Left kidney (tissue), 8 donors: ENCODE measurements at places on chromosomes 11 and 22. TPM values are rescaled to one million over a fixed set of nuclear protein-coding genes. Genes with fewer than 3 reads are reported as not detected.

The OR52E6 gene
- not detected for polyA plus RNA-seq

The RAG2 gene
- polyA plus RNA-seq: 0.52 TPM

The ARHGAP42 gene
- polyA plus RNA-seq: 35.3 TPM

The FADS2 gene
- polyA plus RNA-seq: 105 TPM

The SLC5A12 gene
- 57.3 TPM for polyA plus RNA-seq

The ZNF280A gene
- not detected for polyA plus RNA-seq

The SMC1B gene
- polyA plus RNA-seq: 0.23 TPM

The MMP12 gene
- 4.4 TPM for polyA plus RNA-seq

The OR10G4 gene
- not detected for polyA plus RNA-seq

The TMPRSS4 gene
- 30.2 TPM for polyA plus RNA-seq

The RTCB gene
- 109 TPM for polyA plus RNA-seq

The KCNE3 gene
- polyA plus RNA-seq: 26.1 TPM

The MB gene
- polyA plus RNA-seq: not detected

The POTEH gene
- not detected for polyA plus RNA-seq

The ASRGL1 gene
- polyA plus RNA-seq: 60.7 TPM

The CNTN5 gene
- 27.1 TPM for polyA plus RNA-seq

The PKNOX2 gene
- polyA plus RNA-seq: 13.9 TPM

The OR5T2 gene
- polyA plus RNA-seq: not detected

The C22orf42 gene
- not detected for polyA plus RNA-seq

The ADSL gene
- 119 TPM for polyA plus RNA-seq

The TREH gene
- polyA plus RNA-seq: 2.0 TPM

The OR8G5 gene
- polyA plus RNA-seq: not detected

The HEPHL1 gene
- polyA plus RNA-seq: 0.33 TPM

The PACSIN2 gene
- 65.3 TPM for polyA plus RNA-seq

The LIMK2 gene
- 50.4 TPM for polyA plus RNA-seq

The MUC2 gene
- 0.03 TPM for polyA plus RNA-seq

The TBX10 gene
- polyA plus RNA-seq: not detected

The PHF21B gene
- polyA plus RNA-seq: 6.6 TPM

The RANGAP1 gene
- 51.4 TPM for polyA plus RNA-seq

The OR8D1 gene
- polyA plus RNA-seq: not detected

The GAB4 gene
- not detected for polyA plus RNA-seq

The RTN4RL2 gene
- polyA plus RNA-seq: 2.5 TPM

The IL17RA gene
- 5.2 TPM for polyA plus RNA-seq
